ENCODE measurements at places on chromosomes 2 and 18.

DNA sequence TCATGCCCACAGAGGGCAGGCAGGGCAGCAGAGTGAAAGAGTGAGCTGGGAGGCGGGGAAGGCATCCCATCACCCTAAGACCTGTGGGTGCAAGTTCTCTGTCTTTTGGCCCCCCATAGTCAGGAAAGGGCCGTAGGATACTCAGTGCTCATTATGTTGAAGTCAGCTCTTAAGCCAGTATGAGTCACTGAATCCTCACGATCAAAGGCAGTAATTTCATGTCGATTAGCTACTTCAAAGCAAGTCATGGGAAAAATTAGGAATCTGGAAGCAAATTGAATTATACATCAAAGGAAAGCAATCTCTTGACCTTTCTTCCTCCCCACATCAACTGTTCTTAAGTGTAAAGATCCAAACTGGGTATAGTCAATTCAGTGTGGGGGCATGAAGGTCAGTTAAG is 178.9 kb downstream of the FHOD3 start:
- no peak for DNase-seq

DNA sequence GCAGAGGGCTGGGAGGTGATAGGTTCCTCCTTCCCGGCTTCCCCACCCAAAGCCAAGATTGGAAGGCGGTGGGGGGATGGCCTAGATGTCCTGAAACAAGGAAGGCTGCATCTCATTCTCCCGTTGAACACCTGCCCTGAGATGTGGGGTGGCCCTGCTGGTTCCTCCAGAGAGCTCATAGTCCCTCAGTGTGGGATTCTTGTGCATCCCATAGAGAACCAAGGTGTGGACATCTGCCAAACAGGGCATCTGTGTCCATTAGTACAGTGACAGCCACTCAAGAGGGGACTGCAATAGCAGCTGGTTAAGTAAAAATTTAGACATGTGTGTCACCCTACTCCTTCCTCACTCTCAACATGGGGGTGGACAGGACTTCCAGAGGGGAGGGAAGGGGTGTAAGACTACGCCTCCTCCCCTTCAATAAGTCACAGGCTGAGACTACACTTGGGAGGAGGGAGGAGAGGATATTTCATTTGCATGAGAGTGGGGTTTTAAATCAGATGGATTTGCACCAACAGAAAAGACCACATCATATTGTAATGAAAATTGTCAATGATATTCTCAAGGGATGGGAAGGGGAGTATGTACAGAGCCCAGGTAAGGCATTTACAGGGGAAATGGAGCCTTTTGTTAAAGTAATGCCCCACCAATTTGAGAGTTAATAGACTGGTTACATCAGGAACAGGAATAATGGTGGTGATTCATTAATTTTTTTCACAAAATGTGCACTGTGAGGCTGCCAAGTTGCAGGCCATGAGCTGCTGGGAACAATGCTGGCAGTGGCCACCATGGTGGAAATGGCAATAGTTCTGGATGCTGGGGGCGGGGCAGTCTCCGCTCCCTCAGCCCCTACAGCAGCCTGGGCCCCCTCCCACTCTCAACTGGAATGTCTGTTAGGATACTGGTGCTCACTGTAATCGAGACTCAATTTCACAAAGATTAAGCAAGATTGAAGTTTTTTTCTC is 80.6 kb downstream of the TEX51 start:
- DNase-seq: no peak

DNA sequence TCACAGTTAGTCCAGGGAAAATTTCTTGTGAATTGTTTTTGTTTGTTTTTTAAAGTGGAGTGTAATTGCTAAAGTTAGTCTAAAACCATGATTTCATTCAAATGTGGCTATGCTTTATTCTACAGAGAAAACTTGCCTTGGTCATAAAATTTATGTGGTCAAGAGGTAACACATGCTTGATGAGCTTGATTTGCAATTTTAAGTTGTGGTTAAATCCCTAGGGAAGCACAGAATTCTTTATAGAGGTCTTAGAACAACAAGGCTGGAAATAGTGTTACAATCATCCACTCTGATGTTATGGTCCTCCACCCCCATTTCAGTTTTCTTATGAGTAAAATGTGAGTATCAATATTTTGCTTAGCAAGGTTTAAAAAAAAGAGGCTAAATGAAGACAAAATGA is 359.6 kb downstream of the NRXN1 start:
- DNase-seq: no peak

- DNase-seq: peak; percentile 87
Measured at GRCh38 chr2:65053199-65053598, 3.0 kb upstream of the CEP68 start.

GRCh38 chr18:49321797-49322461 is 138.5 kb downstream of the DYM start:
- peak; percentile 22 for DNase-seq

- peak; percentile 64 for DNase-seq
Measured at GRCh38 chr18:79680100-79680879, 687 bp downstream of the CTDP1 start.

DNA sequence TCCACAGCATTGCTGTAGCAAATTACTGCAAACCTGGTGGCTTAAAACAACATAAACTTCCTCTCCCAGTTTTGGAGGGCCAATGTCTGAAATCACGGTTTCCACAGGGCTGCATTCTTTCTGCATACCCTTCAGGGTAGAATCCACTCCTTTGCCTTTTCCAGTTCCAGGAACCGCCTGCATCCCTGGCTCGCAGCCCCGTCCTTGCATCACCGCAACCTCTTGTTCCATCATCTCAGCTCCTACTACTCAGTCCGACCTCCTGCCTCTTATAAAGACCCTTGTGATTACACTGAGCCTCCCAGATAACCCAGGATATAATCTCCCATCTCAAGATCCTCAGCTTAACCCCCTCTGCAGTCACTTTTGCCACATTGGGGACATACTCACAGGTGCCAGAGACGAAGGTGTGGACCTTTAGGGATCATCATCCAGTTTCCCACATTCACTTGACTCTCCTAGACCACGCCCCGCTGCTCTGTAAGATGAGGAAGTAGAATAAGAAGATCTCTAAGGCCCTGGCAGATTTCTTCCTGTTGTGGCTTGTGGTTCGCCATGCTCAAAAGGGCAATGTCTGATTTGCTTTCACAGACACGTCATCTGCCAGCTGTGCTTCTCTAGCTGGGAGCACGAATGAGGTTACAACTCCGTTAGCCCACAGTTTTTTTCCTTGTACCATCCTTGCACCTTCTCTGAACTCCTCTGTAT is 103.6 kb upstream of the AGAP1 start:
- DNase-seq: peak; percentile 8

DNA sequence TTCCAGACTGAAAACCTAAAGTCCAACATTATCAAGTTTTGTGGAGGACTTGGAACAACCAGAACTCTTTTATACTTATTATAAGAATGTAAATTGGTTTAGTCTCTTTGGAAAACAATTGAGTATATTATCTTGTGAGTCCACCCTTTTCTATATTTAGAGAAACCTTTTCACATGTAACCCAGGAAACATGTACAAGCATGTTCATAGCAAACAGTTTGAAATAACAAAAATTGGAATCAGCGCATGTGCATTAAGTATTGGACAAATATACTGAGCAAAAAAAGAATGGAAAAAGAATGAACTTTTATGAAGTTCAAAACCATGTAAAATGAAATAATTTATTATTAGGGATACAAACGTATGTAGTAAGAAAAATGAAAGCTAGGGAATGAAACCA is 246.0 kb downstream of the WDR7 start:
- no peak for DNase-seq

DNA sequence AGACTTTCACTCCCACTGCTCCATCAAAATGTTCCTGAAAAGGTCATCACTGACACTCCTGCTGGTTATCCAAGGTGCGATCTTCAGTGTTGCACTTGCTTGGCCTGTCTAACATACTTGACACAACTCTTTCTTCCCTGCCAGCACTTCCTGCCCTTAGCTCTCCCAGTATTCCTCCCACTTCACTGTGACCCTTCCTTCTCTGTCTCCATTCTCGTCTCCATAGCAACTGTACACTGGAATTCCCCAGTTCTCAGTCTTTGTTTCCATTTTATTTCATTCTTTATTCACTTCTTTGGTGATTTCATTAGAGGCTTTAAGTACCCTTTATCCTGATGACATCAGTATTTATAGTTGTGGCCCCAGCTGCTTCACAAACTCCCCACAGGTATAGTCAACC is 333.0 kb downstream of the IRS1 start:
- DNase-seq: no peak

DNA sequence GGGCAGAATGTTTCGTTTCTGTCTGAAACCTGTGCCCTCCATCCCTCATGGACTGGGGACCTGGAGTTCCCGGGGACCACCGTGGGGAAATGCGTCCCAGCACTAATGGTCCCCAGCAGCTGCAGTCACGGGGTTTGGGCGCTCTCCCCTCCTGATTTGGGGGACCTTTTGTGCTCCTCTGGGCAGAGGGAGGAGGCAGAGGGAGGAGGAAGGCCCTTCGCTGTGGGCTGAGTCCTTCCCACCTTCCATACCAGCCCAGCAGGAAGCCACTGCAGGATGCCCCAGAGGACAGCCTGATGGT is 3.2 kb downstream of the GPR35 start:
- no peak for DNase-seq

DNA sequence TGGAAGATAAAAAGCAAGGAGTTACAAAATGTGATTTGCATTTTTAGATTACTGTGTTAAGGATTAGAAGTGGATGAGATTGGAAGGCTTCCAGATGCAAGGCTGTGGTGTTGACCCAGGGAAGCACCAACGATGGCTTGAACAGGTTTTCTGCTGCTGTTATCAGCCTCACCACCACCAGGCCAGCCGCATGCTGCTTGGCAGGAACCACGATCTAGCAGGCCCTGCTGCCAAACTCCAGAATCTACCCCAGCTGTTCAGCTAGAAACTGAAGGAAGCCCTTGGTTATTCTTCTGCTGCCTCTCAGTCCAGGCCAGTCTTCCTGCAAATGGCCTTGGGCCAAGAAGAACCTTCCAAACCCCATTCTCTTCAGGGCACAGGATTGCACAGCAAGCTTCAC is 133.9 kb downstream of the MTCL1 start:
- DNase-seq: no peak

- no peak for DNase-seq
Measured at GRCh38 chr2:151526572-151527090, 116.9 kb downstream of the RIF1 start.

- no peak for DNase-seq
Measured at GRCh38 chr2:4219101-4219500, 515.7 kb downstream of the DCDC2C start.

- peak; percentile 51 for DNase-seq
Measured at GRCh38 chr2:44770221-44771195, 171.0 kb upstream of the SIX3 start.

- DNase-seq: no peak
Measured at GRCh38 chr2:232525791-232526371, at the start of gene CHRND. CHRND (plus strand) TSS chr2:232526160; CDS start chr2:232526216, 56 bp downstream.

DNA sequence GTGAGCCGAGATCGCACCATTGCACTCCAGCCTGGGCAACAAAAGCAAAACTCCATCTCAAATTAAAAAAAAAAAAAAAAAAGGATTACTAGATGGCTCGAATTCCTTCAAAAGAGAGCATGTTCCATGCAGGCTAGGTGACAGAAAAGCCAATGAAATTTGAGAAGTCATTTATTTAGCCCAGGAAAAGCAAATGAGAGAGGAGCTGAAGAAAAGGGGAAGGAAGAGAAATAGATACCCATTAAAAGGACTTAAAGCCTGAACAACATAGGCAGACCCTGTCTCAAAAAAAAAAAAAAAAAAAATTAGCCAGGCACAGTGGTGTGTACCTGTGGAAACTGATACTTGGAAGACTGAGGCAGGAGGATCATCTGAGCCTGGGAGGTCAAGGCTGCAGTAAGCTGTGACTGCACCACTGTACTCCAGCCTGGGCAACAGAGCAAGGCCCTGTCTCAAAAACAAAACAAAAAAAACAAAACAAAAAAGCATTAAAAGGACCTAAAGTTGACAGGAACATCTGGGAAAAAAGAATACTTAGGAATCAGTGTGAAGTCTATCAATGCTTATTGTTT is 11.1 kb downstream of the SEPTIN10 start:
- no peak for DNase-seq

All from inflammatory macrophage treated with lipopolysaccharide for 4 hours (primary cell).